ENCODE measurements at places on chromosomes 16 and 17.

DNA sequence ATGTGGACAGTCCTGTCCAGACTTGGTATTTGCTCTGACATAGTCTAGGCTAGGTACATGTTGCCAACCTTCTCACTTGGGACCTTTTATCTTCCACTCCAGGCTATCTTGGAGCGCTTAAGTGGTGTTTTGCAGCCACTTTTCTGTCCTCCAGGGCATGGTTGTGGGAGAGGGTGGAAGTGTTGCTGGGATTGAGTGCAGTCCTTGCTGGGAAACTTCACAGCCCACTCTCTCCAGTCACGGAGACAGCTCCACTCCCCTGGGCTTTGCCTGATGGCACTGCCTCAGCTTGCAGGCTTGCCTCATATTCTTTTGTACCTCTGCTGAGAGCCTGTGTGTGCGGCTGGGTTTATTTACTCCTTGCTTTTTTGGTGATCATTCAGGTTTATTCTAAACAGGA, 17.4 kb downstream of the RPA1 start:
- no peak for DNase-seq

DNA sequence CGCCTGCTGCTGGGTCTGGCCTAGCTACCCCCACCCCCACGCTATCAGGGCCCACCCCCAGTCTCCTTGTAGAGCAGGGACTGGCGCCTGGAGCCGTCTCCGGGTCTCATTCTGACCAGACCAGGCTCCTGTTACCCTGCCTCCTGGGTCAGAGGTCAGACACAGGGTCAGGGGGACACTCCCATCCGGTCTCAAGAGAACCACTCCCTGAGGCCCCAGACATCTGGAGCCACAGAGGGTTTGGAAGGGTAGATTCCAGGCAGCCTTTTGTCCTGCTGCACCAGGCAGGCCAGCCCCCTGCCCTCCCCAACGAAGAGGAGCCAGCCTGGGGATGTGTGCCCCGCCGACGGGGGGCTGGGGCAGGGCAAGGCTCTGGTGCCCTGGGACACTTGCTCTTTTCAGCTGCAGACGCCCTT, 944 bp upstream of the WFIKKN1 start:
- DNase-seq, result no peak

GRCh38 chr16:52657924-52658323, 111.0 kb upstream of the TOX3 start:
- DNase-seq, result no peak

GRCh38 chr17:47704116-47704515, 10.2 kb downstream of the TBKBP1 start:
- no peak for DNase-seq

DNA sequence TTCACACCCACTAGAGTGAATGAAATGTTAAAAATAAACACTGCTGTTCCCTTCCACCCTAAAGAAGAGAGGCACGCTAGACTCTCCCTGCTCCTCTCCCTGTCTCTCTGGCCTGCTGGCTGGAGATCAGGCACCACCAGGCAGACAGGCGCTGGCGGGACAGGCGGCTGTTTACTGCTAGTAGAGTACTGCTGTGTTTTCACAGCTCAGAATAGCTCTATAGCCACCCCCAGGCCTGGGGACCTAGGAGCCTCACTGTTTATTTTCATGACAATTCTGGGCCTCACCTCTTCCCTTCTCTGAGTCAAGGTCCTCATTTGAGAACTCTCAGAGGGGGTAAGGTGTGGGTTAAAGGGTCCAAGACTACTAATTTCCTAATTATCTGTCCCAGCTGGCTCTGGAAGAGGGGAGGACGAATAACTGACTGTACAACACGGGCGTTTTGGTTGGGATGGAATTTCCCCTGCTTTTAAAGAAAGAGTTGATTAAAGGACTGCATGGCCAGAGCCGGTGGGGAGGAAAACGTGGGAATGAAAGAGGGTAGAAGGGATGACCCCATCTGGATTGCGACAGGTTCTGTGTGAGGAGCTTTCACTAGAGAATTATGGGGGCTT, 9.0 kb upstream of the G6PC1 start:
- DNase-seq, result no peak

DNA sequence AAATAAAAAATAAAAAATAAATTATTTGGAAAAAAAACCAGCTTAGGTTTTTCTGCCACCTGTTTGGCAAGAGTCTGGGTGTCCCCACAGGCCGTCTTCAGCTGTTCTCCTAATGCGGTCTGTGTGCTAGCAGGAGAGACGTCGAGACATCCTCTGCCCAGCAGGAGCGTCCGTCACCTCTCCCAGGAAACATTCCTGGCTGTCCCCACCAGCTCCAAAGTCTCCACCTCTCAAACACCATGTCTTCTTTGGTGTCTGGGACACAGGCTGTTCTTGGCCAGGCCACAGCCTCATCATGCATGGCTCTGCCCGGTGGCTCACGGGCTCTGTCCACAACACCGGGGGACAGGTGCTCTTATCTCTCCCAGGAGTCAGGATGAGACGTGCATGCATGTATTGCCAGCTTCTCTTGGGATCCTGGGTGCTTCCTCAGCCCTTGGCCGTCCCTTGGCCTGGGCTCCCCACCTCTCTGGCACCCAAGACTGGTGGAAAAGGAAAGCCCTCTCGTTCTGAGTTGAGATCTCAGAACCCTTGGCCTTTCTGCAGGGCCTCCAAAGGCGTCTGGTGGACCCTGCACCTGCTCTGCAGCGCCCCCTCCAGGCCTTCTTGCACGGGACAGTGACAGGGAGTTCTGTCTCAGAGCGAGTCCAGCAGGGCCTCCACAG, 84.9 kb upstream of the CBX4 start:
- no peak for DNase-seq

DNA sequence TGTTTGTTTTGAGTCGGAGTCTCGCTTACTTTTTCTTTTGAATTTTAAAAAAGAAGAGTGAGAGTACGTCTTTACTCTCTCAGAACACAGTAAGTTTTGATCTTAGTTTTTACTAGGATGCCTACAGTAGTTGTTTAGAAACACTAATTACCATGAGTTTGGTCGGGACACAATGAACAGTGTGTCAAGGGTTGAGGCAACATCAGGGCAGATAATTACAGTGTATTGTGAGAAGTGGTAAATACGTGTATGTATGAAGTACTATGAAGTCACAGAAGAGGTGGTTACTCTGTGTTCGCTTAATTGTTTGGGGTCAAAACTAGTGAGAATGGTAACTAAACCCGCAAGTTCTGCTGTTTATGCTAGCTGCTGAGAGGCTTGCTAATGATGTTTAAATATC, 18.2 kb downstream of the PAFAH1B1 start:
- no peak for DNase-seq

- DNase-seq, result no peak
Observed at GRCh38 chr16:1159973-1160772, 7.3 kb downstream of the CACNA1H start.

GRCh38 chr16:58280846-58281301, 14.0 kb downstream of the PRSS54 start:
- no peak for DNase-seq

DNA sequence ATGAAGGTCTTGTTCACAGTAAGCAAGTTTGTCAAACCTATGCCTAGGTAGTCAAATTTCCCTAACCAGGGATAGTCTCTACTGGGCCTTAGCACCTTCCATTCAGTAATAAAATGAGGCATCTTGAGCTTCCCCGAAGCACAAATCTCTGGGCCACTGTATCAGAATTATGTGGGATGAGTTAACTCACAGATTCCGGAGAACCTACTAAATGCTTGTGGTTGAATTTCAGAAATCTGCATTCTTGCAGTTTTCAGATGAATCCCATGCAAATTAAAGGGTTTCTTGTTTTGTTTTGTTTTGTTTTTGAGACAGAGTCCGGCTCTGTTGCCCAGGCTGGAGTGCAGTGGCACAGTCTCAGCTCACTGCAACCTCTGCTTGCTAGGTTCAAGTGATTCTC, 478.8 kb upstream of the HSBP1 start:
- no peak for DNase-seq

GRCh38 chr17:74457146-74457819, 9.2 kb upstream of the CD300A start:
- peak; percentile 55 for DNase-seq

- DNase-seq, result no peak
Observed at GRCh38 chr16:66289051-66289680, 77.3 kb upstream of the CDH5 start.

DNA sequence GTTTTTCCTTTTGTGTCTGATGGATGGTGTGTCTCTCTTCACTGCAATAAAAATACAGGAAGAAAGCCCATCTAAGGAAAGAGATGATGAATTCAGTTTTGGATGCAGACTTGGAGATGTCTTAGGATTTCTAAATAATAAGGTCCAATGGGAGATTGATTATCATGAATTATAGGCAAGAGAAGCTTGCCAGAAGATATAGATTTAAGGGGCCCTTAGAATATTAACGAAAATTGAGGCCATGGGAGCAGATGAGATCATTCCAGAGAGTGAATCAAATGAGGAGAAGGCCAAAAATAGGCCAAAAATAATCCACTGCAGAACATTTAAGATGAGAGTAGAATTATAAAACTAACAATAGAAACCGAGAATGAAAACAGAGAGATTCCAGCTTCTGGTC, 63.1 kb downstream of the KCNJ2 start:
- DNase-seq, result no peak

DNA sequence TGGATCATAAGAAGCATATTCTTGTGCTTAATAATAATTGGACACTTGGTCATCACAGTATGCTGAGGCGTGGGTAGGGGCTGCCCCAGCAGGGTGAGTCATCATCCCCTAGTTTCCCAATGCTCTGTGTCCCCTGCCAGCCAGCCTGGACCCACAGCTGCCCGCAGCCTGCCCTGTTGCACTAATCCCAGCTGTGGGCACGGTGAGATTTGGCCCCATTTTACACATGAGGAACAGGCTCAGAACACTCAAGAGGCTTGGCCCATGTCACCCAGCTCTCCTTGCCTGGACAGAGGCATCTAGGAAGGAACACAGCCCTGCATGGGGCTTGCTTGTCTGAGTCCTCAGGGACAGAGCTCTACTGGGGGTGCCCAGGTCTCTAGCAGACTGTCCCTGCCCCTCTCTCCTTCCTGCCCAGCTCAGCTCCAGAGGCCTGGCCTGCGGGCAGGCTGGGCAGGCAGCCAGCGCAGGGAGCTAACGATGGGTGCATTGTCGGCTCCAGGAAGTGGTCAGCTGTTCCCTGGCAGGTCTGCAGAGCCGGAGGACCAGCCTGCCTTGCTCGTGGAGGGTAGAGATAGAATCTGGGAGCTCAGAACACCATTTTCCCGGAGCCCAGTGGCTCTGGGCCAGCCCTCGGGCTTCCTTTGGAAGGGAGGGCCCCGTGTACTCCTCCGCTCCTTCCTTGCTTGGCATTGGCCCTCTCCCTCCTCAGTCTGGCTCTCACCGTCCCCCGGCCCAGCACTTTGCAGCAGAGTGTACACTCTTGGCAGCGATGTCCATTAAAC, 189.4 kb downstream of the RAB11FIP4 start:
- no peak for DNase-seq

Measured in activated T-helper 1 cell treated with Interleukin-2 at 50 U/mL for 16 hours (primary cell).